ENCODE measurements at places on chromosomes 5 and 9.

DNA sequence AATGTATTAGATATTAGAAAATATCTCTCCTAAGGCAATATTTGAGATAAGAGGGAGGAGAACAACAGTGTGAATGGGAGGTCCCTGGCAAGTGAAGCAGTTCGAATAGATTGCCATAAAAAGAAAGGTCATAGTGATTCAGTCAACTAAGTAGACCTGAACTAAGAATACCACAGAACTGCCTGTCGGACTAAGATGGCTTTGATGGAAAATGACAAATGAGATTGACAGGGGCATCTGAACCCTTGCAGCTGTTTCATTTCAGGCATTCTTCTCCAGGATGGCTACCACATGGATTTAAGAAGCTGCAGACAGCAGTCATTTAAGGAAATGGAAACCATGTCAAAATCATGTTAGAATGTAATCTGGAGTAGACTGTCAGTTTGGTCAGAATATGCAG, 308.4 kb upstream of the MEF2C start:
- no peak overlapping the region for H3K4me3 ChIP-seq
- H3K27me3 ChIP-seq = no peaks in the 10 kb centered on the region
- no peaks in the 10 kb centered on the region for H3K4me1 ChIP-seq
- H3K36me3 ChIP-seq = no peaks in the 10 kb centered on the region
- DNase-seq = no peak

- no peak for DNase-seq
- H3K4me1 ChIP-seq = peaks cover 19% of the 10 kb centered on the region
- no peaks in the 10 kb centered on the region for H3K27me3 ChIP-seq
- H3K36me3 ChIP-seq = no peaks in the 10 kb centered on the region
- H3K4me3 ChIP-seq = no peak overlapping the region
Measured at GRCh38 chr5:154221371-154221896, 30.9 kb downstream of the GALNT10 start.

- H3K27me3 ChIP-seq = no peaks in the 10 kb centered on the region
- H3K4me1 ChIP-seq = no peaks in the 10 kb centered on the region
- H3K27ac ChIP-seq = no peak overlapping the region
- peaks cover 5% of the 10 kb centered on the region for H3K36me3 ChIP-seq
- H3K4me3 ChIP-seq = no peak overlapping the region
Measured at GRCh38 chr9:33894316-33894715, 77.4 kb downstream of the UBE2R2 start.

GRCh38 chr5:16525651-16526050, 60.1 kb upstream of the ZNF622 start:
- H3K4me1 ChIP-seq = no peaks in the 10 kb centered on the region
- no peak overlapping the region for H3K4me3 ChIP-seq
- no peaks in the 10 kb centered on the region for H3K27me3 ChIP-seq
- no peak for DNase-seq
- H3K36me3 ChIP-seq = no peaks in the 10 kb centered on the region

DNA sequence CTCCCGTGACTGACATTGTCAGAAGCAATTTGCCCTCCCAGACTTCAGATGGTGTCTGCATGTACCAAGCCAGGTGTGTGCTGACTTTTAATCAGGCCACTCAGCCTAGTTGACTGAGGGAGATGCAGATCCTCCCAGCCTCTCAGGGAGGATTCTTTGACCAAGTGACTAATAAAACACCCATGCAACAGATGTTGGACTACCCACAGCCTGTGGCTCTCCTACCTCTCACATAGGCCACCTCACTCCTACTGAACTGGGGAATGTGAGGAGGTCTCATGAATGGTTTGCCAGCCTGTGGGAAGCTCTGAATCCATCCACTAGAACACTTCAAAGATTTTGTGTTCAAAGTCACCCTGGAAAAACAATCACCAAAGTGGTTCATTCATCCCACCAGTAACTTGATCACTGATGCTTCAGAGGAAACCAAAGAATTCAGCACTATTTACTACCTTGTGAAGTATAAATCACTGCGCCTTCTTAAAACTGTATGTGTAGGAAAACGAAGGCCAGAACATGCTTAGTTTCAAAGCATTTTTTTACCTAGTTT, 80.1 kb downstream of the ESM1 start:
- no peak overlapping the region for H3K27ac ChIP-seq
- H3K4me1 ChIP-seq = no peaks in the 10 kb centered on the region
- H3K27me3 ChIP-seq = no peaks in the 10 kb centered on the region
- no peak for DNase-seq
- no peaks in the 10 kb centered on the region for H3K36me3 ChIP-seq

- H3K36me3 ChIP-seq = no peaks in the 10 kb centered on the region
- no peak overlapping the region for H3K4me3 ChIP-seq
- DNase-seq = no peak
- H3K27me3 ChIP-seq = no peaks in the 10 kb centered on the region
- H3K4me1 ChIP-seq = no peaks in the 10 kb centered on the region
Measured at GRCh38 chr9:95813923-95814322, 61.6 kb upstream of the ERCC6L2 start.
